ENCODE measurements at places on chromosomes 2 and 18.

GRCh38 chr2:129775952-129776653 is 203.4 kb upstream of the RAB6C start:
- no peak for DNase-seq

- DNase-seq: no peak
These were observed 31.3 kb upstream of the CDH2 start for GRCh38 chr18:28208268-28208667.

GRCh38 chr2:72619626-72620025 is 206.2 kb downstream of the EXOC6B start:
- no peak for DNase-seq

- DNase-seq: no peak
These were observed 109.2 kb downstream of the COPS8 start for GRCh38 chr2:237194906-237195305.

- DNase-seq: no peak
These were observed 114.9 kb downstream of the ICOS start for GRCh38 chr2:204051476-204051875.
